Activated gamma-delta T cell treated with anti-CD3 and anti-CD28 coated beads, Interleukin-2, amount 50 U/mL, for 16 hours (primary cell): ENCODE measurements at places on chromosomes 16 and 17.

GRCh38 chr16:68902003-68902968 lies 59.0 kb downstream of the TANGO6 start:
- DNase-seq, result no peak

GRCh38 chr16:88065747-88066142 lies 114.5 kb downstream of the BANP start:
- DNase-seq, result no peak

DNA sequence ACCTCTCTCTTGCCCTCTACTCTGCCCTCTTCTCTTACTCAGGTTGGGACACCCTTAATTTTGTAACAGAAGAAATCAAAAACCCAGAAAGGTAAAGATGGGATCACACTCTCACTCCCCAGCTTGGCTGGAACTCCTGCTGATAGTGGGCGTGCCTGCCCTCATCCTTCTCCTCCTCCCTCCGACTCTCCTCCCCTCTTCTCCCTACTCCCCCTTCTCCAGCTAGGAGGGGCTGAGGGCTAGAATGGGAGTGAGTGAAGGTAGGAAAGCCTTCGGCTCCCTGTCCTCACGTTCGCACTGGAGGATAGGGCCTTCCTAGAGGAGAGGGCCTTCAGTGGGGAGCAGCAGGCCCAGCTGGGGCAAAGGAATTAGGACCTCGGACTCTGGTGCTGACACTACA lies 20.3 kb downstream of the SLC7A6OS start:
- DNase-seq, result no peak

GRCh38 chr17:3963237-3964201 lies 718 bp downstream of the ATP2A3 start:
- peak; percentile 51 for DNase-seq

- no peak for DNase-seq
Observed at GRCh38 chr16:51061328-51061727, 89.7 kb downstream of the SALL1 start.

DNA sequence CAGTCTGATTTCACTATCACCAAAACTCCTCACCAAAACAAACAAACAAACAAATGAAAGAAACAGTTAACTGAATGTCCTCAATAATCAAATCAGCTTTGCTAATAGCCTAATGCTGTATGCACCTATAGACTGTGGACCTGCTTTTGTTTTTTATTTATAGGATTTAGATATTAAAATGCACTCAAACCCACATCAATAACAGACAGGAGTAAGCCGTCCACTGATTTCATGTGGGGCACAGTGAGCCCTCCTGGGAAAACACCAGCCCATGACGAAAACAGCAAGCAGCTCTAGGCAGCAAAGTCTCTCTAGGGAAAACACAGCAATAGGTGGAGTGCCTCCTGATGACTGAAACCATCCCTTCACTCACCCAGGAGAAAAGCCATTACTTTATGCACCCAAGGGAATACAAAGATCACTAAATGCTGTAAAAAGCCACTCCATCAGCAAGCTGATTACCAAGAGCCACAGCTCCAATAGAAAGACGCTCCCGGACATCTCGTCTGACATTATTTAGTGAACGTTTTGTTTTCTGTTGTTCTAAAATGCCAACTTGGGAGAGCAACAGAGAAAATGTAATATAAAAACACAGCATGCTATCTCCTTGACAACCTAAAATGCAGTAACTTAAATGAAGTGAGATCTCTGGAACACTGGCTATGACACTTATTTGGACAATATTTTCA lies 47.8 kb downstream of the ANKFY1 start:
- DNase-seq, result no peak

DNA sequence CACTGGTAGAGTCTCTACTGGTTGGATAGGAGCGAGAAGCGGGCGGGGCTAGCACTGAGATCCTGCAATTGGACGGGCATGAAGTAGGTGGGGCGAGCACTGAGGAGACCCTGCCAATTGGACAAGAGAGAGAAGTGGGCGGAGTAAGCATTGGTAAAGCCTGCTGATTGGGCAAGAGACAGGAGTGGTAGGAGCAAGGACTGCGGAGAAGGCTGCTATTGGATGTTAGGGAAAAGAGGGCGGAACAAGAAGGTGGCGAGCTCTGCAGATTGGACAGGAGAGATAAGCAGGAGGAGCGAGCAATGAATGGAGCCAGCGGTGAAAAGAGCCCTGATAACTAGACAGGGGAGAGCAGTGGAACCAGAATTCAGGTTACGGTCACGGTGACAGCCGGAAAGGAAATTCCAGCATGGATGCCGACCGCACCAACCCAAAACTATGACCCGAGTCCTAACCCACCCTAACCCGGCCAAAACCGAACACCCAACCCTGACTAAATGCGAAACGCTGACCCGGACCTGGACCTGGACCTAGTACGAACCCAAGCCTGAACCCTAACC lies 4.8 kb downstream of the SCGB1C2 start:
- no peak for DNase-seq

DNA sequence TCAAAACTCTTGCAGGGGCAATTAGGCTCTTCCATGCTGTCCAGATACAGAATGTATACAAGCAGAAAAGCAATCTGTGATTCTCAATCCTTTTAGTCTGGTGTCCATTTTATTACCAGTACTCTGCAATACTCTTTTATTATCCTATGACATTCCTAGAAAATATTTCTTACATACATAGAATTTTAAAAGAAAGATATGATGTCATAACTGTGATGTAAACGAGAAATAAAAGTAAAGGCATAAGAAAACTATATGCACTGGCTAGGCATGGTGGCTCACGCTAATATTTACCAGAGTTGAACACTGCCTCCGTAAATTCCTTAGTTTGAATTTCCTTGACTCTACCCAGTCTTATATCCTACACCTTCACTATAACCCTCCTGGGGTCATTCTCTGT lies 55.0 kb downstream of the EFCAB5 start:
- no peak for DNase-seq
